ENCODE measurements at places on chromosomes 12 and 14.

DNA sequence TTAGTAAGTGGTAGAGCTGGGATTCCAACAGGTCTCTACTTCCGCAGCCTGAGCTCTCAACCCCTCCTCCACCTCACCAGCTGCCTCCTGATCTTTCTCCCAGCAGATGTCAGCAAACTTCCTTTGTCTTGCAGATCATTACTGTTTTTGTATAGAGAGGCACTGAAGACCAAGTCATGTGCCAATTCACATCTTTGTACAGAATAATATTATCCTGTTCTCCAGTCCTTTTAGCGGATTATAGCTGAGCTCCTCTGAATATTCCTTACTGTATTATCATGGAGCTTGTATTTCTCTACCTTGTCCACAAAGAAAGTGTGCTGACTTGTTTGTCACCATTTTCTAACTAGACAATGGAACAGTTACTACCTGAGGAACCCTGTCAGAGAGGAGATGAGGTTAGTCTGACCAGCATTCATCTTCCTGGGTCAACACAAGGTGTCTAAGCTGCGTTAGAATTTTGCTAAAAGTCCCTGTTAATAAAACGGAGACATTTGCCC, 142.3 kb upstream of the ARHGAP5 start:
- no peak for DNase-seq

GRCh38 chr12:87981495-87981894, 47.7 kb downstream of the C12orf50 start:
- DNase-seq = no peak

- DNase-seq = no peak
Measured at GRCh38 chr14:53993920-53994607, 37.4 kb upstream of the BMP4 start.

- DNase-seq = no peak
Measured at GRCh38 chr12:76444408-76444984, 96.3 kb upstream of the BBS10 start.

GRCh38 chr12:6550294-6551062, 5.4 kb downstream of the IFFO1 start:
- DNase-seq = no peak

DNA sequence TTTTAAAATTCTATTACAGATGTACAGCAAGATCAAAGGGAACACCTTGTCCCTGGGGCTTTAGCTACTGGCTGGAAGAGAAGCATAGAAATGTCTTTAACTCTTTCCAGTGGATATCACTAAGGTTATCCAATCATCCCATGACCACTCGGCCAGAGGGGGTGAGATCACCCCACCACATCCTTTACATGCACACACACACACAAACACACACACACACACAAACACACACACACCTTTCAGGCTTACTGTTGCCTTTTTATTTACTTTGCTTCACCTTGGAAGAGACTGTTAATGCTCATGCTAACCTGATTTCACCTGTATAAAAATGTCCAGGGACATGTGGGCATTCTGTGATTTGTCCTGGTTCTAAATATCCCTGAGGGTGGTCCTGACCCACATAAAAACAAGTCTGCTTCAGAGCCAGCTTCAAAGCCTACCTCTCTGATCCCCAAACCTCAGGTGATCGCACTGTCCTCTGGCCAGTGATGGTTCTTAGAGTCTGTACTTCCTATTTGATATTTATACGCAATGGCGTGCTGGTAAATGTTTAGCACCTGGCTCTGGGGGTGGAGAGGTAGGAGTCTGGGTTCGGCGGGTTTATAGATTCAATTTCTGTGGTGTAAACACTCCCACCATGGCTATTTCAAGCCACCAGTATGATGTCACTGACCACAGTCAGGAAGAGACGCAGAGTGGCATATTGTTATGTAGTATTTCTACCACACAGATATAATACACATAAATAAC, 166.1 kb upstream of the EEA1 start:
- DNase-seq = no peak

- no peak for DNase-seq
Measured at GRCh38 chr12:93870020-93870795, 193.0 kb downstream of the CRADD start.

- no peak for DNase-seq
Measured at GRCh38 chr12:38417101-38417500, 100.5 kb downstream of the ALG10B start.

- no peak for DNase-seq
Measured at GRCh38 chr12:52419656-52420055, 13.5 kb upstream of the KRT82 start.

- DNase-seq = no peak
Measured at GRCh38 chr14:65860956-65861611, 448.6 kb downstream of the FUT8 start.

DNA sequence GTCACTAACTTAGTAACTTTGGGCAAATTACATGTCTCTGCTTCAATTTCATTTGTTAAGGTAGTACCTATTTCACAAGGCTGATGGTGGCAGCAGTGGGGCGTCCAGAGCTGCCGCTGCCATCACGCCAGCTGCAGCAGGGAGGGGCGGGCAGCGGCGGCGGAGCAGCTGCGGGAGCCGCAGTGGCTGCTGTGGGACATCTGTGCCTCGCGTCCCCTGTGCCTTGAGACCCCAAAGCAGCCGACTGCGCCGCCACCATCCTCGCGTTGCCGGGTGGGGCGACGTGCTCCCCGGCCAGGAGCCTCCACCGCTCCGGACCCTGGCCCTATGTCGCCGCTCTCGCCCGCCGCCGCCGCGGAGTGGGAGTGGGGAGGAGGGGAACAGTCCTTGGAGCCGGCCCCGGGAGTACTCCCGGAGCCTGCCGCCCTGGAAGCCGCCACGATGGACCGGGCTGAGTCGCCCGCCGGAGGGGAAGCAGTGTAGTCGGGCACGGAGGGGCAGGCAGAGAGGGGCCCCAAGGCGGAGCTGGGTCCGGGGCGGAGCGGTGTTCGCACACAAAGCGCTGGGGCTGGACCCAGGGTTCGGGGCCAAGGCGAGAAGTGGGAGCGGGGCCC, 51.4 kb downstream of the A2M start:
- DNase-seq = peak; percentile 46

DNA sequence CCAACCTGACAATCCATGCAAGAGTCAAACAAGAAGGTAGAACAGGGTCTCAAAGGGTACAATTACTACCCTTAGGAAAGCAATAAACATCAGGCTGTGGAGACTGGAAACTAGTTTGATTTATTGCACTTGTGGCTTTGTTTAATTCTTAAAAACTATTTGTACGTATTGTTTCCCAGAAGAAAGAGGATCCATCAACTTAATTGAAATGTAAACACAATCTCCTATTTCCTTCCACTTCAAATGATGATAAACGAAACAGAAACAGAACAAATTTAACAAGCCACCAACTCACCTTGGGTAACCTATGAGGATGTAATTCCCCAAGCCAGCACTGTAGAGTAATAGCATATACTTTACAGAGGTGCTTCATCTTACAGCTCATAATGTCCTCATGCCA, 8.0 kb downstream of the STXBP6 start:
- DNase-seq = no peak

DNA sequence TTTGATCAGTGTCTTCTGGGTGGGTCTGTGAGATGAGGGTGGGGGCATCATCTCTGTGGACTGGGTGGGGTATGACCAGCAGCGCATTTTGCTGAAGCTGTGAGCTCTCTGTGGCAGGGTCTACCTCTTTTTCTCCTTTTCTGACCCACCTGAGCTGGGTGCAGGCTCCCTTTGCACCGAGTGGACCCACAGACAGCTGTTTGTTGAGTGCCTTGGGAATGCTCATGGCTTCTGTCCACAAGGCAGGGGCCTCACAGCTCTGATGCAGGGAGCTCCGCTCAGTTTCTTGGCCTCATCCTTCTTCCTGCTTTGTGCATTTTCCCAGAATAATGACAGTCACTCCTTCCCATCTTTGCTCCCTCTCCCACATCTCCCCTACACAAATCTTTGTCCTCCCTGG, 380.6 kb downstream of the DPF3 start:
- no peak for DNase-seq

DNA sequence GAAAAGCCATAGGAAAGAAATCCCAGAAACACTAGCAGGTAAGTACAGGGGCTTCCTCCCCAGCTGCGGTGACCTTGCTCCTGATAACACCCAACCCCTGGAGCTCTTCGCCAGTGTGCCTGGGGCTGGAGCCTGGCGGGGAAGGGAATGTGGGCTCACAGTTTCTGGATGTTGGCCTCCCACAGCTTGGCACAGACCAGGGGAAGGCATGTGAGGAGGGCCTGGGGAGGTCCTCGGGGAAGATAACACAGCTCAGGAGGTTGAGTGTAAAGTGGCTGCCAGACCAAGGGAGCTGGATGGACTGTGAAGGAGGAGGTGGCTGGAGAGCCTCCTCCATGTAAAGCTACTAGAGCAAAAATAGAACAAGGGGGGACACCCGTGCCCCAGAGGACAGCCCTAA, 120.1 kb downstream of the BICD1 start:
- no peak for DNase-seq

- no peak for DNase-seq
Measured at GRCh38 chr12:13253966-13254760, 57.6 kb downstream of the EMP1 start.

DNA sequence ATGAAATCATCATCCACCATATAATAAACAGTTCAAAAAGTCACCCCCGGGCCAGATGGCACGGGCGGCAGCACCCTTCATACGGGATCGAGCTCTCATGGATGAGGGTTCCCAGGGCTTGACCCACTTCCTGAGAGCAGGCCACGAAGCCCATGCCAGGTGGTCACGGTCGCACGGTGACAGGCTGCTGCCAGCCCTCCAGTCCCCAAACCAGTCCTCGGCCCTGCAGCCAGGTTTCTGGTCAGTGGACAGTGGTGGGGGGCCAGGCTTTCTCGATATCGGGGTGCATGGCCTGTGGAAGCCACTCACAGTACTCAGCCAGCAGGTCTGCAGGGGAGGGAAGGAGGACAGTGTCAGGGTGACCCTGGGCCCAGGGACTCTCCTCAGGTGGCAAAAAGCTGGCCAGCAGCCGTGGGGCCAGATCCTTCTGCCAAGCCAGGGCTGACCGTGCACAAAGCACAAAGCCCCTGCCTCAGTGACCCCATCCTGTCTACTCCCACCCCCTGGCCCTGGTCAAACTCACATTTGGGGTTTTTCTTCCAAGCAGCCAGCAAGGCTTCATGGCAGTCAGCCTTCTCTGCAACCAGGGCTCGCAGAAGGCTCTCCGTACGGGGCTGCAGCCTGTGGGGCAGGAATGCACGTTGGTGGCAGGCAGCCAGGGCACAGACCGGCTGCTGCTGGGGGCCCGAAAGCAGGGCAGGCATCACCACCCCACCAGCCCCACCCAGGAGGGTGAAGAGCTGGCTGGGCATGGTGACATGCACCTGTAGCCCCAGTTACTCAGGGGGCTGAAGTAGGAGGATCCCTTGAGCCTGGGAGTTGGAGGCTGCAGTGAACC, 33.3 kb upstream of the UBC start:
- no peak for DNase-seq

- no peak for DNase-seq
Measured at GRCh38 chr12:122966743-122967550, 684 bp upstream of the ABCB9 start.

- DNase-seq = no peak
Measured at GRCh38 chr14:59123975-59124374, 64.5 kb upstream of the DAAM1 start.

DNA sequence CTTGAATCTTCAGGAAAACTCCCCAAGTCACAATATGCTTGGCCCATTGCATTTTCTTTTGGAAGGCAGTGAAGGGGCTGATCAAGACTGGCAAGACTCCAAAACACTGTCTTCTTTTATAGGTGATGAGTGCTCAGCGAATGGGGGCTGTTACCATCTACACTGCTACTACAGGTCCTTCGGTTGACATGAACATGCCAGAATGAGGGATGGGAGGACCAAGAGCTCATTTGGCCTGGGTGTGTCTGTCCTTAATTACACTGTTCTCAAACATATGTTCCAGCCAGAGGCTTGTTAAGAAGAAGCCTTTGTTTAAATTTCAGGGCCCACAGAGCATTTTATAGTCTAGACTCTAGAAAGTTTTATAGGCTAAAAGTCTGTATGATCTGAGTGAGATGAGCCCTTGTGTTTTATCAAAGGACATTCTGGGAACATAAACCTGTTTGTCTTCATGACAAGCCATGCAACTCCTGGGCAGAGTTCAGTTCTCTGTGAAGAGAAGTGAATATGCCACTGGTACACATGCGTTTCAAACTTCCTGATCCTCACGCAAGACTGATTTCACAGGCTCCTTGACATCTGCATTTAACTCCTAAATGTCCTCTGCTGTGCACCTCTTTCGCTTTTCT, 4.7 kb upstream of the FAM234B start:
- no peak for DNase-seq

DNA sequence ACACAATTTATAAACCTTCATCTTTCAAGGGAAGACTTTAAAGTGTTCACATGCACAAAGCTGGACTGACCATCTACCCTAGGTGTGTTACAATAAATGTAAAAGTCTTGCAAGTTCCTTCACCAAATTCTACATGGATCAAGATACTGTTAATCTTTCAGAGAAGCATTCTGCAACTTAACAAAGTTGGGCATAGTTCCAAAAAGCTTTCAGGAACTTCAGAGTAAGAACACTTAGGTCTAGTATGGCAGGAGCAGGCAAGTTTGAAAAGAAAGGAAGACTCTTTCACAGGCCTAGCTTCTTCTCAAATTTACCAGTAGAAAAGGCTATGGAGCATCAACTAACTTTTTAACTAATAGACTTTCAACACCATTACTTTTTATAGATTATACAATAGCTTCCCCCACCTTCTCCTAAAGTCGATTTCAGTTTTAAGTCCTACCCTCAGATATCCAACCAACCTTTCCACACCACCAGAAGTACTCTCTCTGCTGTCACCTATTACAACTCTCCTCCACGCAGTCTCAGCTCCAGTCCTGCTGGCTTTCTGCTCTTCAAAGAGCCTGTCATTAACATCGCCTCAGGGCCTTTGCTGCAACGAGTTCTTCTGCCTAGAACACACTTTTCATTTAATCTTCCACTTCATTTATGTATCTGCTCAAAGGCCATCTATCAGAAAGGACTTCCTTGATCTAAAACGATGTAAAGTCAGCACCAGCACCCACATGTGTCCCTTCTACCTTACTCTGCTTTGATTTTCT, 333.9 kb downstream of the CEP128 start:
- no peak for DNase-seq

GRCh38 chr14:26934151-26934550, 336.3 kb upstream of the NOVA1 start:
- no peak for DNase-seq

Data from germinal center (tissue), 1 donor.